ENCODE measurements at places on chromosomes 4 and X.

DNA sequence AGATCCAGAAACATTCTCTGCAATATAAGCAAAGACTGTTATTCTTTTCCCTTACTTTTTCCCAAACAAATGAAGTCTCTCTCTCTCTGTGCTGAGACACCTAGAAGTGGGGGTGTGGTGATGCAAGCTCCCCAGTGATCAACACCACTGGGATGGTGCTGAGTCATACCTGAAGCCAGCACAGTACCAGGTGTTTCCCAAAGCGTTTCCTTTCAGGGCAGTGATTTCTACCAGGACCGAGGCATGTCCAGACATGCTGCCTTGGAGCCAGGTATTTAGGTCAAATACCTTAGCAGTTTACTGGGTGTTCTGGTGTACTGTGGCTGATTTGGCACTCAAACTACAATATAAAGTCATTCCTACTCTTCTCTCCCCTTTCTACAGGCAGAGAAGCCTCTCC lies 726.5 kb downstream of the FAM133A start:
- DNase-seq = no peak

- DNase-seq = peak; percentile 61
Observed at GRCh38 chrX:108439426-108439942, at the start of gene COL4A5. Gene COL4A5, plus strand, starts transcription at chrX:108439838. Its CDS starts 288 bp downstream, at chrX:108440126.

GRCh38 chrX:72016881-72017783 lies 106.5 kb downstream of the NHSL2 start:
- DNase-seq = no peak

DNA sequence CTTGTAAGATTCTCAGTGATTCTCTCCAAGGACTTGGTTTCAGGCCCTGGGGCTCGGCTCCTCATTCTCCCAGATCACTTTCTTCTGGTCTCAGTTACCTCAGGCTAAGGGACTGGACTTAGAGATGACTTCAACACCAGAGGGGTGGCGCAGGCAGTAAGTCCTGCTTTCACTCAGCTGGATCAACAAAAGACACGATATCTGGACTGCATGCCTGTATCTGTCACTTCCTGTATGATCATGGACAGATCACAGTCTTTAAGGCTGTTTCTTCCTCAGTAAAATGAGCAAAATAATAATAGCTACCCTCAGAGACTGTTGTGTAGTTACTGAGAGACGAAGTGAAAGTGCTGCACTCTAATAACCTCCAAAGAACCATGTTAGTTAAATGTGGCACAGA lies 19.5 kb upstream of the CXCR3 start:
- no peak for DNase-seq

DNA sequence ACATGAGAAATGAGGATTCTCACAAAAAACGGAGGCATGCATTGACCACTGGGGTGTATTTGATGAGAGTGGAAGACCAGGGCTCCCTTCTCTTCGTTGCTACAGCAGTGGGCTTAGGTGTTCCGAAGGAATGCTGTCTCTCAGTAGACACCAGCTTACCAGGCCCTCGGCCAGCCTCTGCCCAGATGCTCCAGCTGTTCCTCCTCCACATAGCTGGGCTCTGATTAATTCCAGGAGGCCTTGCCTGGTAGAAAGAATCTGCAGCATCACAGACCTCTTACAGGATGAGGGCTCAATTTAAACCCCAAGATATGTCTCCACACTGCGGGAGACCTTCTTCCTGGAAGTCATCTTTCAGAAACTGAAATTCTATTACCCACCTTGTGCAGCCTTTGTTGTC lies 346.6 kb upstream of the TENM3 start:
- DNase-seq = no peak

DNA sequence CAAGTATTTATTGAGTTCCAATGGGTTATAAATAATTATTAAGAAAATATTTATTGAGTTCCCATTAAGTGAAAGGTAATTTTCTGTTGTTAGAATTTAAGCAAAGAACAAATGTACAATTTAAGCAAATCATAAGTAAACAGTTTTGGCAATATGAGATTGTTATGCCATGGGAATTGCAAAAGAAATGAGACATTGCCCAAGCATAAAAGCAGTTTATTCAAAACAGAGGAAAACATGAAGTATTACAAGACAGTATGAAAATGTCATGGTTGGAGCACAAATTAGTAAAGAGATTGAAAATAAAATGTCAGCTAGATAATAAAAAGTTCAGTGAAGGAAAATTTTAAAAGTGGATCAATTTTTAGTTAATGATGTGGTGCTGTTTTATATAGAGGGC lies 706.1 kb upstream of the EPHA5 start:
- no peak for DNase-seq

DNA sequence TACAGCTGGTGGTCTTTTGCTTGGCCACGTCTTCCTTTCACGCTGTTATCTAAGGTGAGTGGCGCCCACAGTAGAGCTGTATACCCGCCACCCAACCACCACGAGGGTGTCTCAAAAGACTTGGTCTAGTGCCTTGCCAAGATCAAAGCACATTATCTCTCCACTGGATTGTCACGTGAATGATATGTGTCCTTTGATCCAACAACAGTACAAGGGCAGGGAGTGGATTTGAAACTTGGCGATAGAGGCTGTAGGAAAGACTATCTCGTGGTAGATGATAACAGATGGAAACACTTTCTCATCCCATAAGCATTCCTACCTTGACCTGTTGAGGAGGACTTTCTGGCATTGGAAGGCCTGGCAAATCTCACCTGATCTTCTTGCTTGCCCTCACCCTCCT lies 37.7 kb upstream of the BCLAF3 start:
- DNase-seq = no peak

GRCh38 chr4:26485684-26486083 lies 4.6 kb downstream of the CCKAR start:
- DNase-seq = no peak

DNA sequence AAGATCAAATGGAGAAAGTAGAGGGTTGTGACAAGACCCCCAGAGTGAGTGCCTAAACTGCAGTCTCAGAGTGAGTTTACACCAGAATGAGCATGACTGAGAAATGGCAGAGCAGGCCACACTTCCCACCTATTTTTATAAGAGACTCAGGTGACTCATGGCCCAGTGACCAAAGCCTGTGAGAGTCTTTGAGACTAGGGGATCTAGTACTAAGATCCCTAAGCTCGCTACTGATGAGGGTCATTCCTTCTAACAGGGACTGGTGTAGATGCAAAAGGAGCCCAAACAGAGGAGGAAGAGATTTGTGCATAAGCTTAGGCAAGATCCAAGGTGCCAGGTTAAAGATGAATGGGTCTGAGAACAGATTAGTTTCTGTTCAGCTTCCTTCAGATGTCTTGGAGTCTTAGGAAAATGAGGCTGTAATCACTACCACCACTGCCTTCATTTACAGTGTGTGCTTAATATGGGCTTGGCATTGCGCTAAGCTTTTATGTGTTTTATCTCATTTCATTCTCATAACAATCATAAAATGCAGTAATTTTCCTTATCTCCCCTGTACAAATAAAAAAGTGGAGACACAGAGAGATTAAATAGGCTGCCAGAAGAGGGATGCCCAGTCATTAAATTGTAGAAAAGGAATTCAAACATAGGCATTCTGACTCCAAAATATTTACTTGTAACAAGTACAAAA lies 62.8 kb downstream of the RWDD4 start:
- no peak for DNase-seq

GRCh38 chr4:133389029-133389428 lies 239.9 kb downstream of the PCDH10 start:
- DNase-seq = no peak

GRCh38 chrX:64394059-64394873 lies 986 bp downstream of the MTMR8 start:
- no peak for DNase-seq

- no peak for DNase-seq
Observed at GRCh38 chrX:46849933-46850332, 13.1 kb downstream of the RP2 start.

- peak; percentile 16 for DNase-seq
Observed at GRCh38 chr4:41358647-41359421, 102.1 kb downstream of the UCHL1 start.

- no peak for DNase-seq
Observed at GRCh38 chrX:18146009-18146408, 74.7 kb downstream of the BEND2 start.

- DNase-seq = no peak
Observed at GRCh38 chr4:169268951-169269760, 1.6 kb downstream of the SH3RF1 start.

GRCh38 chr4:186831574-186831973 lies 107.9 kb upstream of the FAT1 start:
- no peak for DNase-seq

DNA sequence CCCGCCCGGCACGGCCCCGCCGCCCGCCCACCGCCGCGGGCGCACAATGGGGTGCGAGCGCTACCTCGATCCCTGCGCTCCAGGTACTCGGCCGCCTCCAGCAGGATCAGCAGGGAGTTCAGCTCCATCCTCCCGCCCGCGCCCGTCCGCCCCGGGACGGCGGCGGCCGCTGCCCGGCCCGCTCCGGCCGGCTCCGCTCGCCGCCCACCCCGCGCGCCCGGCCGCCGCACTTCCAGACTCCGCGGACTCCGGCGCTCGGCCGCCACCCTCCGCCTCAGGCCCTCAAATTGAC lies at the start of gene MXD4:
Gene MXD4 (minus strand): TSS at position 257 of the 292 bp plus-strand sequence. CDS start 129 bp downstream, at position 128.
- no peak for DNase-seq

- DNase-seq = no peak
Observed at GRCh38 chr4:26197018-26197779, 123.6 kb upstream of the RBPJ start.

All from nephron progenitor cell (in vitro differentiated cells).